ENCODE measurements at places on chromosomes 11 and 22.

DNA sequence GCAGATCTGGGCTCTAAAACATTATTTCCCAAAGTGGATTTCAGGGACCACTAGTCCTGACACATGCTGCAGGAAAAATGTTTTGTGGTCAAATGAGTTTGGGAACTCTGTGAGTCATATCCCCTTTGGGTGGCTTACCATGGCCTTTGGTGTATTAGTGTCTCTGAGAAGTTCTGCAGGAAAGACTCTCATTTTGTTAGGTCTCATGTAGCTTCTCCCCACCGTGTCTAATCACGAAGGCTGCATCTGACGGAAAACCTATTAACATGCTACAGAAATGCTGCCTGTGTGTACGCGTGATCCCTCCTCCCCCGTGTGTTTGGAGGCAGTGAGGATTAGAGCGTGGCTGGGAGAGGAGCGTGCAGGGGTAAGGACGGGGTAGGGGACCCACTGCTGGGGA is 191.7 kb downstream of the ST3GAL4 start:
- DNase-seq, result no peak

DNA sequence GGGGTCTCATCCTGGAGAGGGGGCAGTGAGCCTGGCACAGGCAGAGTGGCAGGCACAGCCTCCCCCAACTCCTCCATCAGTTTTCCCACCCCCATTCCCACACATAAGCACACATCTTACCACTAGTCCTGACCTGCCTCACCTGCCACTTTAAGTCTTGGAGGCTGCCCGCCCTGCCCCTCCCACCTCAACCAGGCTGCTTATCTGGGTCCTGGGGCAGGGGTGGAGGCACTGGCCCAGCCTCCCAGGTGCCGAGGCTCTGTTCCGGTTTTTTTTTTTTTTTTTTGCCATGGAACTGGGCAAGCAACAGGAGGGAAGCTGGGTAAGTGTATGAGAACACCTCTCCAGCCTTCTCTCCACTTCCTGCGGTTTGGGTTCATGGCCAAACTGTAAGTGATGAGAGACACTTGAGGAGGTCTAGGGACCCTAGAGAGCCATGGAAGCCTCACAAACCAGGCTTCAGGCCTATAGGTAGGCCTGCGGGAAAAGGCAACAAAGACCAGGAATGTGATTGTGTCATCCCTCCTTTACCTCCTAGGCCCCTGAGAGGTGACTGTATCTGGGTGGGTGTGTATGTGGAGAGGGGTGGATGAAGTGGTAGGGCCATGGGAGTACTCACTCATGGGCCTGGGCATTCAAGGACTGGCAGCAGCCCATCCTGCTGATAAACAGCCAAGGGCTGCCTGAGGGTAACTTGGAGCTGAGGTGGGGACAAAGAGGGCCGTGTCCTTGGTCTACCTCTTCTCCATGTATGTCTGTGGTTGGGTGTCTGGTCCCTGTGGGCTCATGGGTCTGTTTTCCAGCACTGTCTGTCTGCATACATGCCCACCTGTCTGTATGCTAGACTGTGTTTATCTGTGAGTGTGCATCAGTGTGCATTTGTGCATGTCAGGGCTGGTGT is 22.6 kb downstream of the PHLDB1 start:
- DNase-seq, result no peak

DNA sequence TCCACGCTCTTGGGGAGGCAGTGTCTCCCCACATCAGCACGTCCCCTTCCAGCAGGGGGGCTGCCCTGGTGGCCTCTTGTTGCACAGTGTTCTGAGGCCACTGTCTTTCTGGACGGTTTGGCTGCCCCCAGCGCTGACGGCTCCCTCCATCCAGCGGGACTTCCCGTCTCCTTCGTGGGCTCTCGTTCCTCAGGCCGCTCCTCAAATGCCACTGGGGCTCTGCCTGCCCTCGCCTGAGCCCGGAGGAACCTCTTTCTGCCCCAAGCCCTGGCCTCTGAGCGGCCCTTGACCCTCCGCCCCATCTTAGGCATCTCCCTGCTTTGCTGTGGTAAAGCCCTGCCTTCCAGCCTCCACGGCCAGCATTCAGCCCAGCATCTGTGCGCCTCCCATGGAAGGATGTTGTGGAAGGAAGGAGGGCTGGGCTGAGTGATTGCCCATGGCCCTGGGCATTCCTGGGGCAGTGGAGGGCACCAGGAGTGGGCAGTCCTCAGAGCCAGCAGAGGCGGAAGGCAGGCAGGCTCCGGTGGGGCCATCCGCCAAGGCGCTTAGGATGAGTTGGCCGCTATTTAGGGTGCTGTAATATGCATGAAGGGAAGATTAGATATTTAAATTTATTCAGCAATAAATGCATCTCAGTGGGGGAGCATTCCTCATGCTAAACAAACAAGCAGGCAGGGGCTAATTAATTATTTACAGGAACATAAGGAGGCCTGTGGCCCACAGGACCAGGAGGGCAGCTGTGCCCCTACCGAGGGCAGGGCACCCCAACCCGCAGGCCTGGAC is 17.8 kb downstream of the OTUB1 start:
- no peak for DNase-seq

DNA sequence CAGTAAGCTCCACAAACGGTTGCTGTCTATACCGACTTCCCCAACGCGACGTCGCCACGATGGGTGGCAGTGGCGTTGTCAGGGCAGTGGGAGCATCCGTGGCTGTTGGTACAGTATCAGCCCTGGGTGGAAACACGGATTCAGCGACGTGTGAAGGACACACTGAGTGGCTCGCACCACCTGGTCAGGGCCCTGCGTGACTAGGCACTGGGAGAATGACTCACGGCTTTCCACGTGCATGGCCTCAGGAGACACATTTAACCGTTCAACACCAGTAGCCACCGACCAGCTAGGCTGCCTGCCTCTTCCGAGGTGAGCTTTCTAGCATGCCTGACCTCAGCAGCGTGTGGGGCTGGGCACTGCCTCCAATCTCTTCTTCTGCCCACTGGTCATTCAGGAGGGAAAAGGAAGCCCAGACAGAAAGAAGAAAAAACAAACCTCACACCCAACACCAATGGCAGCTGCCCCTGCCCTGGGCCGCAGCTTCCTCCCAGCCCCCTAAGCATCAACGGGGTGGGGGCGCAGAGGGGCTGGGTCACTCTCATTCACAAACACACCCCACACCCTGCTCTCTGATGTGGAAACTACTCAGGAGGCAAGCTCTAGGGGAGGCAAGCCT is 59.0 kb downstream of the MYH9 start:
- peak; percentile 45 for DNase-seq

GRCh38 chr22:48083502-48083901 is 1321.1 kb downstream of the TBC1D22A start:
- DNase-seq, result no peak

GRCh38 chr11:131392528-131393255 is 22.3 kb downstream of the NTM start:
- no peak for DNase-seq

GRCh38 chr22:46052801-46053562 is 76.0 kb upstream of the WNT7B start:
- DNase-seq, result no peak

GRCh38 chr11:121801781-121802180 is 314.2 kb downstream of the BLID start:
- no peak for DNase-seq

DNA sequence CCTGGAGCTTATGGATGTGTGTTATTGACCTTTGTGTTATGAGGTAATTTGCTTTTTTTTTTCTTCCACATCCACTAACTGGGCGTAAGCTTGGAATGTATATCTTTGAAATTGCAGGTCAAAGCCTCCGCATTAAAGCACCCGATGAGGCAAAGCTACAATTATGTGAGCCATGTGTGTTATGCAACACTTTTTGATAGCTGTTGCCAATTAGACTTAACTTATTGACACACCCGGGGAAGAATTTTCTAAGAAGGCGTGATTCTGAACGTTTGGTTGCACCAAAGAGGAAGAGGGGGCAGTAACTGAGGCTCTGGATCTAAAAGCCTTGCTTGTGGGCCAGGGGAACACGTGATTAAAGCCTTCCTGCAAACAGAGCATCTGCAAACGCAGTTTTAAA is 610 bp upstream of the TEX12 start:
- DNase-seq, result no peak

DNA sequence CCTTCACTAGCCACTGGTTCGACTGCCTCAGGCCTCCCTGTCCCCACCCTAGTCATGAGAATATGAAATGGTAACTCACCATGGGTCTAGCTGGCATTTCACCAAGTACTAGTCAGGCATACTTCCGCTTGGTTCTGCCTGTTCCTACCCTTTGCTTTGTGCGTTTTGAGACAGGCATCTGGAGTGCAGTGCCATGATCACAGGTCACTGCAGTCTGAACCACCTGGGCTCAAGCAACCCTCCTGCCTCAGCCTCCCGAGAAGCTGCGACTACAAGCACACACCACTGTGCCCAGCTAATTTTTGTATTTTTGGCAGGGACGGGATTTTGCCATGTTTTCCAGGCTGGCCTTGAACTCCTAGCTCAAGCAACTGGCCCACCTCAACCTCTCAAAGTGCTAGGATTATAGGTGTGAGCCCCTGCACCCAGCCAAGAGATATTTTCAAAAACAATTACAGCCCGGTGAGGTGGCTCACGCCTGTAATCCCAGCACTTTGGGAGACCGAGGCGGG is 14.1 kb downstream of the HRAS start:
- no peak for DNase-seq

DNA sequence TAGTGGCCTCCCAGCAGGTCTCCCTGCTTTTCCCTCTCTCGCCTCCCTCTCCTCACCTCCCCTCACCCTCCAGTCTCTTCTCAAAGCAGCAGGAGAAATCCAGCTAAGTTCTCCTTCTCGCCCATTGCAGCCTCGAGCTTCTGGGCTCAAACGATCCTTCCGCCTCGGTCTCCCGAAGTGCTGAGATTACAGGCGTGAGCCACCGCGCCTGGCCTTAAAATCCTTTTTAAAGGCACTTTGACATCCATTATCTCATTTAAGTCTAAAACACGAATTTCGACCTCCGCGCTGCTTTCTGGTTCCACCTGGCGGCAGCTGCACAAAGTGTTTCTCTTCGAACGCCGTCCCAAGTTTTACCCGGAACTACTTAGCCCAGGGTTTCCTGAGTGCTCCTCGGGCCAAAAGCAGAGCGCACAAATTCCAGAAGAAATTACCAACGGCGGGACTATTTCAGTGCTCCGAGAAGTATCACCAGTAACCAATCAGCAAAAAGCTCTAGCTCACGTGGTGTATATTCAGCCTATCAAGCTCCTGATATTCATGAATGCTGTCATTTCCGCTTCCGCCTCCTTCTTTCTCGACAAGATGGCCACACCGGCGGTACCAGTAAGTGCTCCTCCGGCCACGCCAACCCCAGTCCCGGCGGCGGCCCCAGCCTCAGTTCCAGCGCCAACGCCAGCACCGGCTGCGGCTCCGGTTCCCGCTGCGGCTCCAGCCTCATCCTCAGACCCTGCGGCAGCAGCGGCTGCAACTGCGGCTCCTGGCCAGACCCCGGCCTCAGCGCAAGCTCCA is at the start of gene EIF3F:
Gene EIF3F, plus strand, starts transcription at position 570 of the 792 bp plus-strand sequence. Its CDS starts 16 bp downstream, at position 586.
- peak; percentile 94 for DNase-seq

- no peak for DNase-seq
Measured at GRCh38 chr11:76698321-76699043, 27.9 kb upstream of the LRRC32 start.

GRCh38 chr22:44386386-44387035 is 73.8 kb upstream of the SHISAL1 start:
- DNase-seq, result no peak

GRCh38 chr22:36775586-36775963 is 344 bp downstream of the IFT27 start:
- peak; percentile 49 for DNase-seq

GRCh38 chr11:119092880-119093842 is 8.5 kb downstream of the HMBS start:
- no peak for DNase-seq

GRCh38 chr11:16016468-16016829 is 339.9 kb downstream of the SOX6 start:
- DNase-seq, result no peak

- DNase-seq, result no peak
Measured at GRCh38 chr22:45922256-45922655, 54.7 kb downstream of the WNT7B start.

GRCh38 chr11:10931761-10932670 is 74.2 kb upstream of the ZBED5 start:
- DNase-seq, result no peak

GRCh38 chr11:95728094-95728493 is 61.5 kb downstream of the FAM76B start:
- DNase-seq, result no peak

DNA sequence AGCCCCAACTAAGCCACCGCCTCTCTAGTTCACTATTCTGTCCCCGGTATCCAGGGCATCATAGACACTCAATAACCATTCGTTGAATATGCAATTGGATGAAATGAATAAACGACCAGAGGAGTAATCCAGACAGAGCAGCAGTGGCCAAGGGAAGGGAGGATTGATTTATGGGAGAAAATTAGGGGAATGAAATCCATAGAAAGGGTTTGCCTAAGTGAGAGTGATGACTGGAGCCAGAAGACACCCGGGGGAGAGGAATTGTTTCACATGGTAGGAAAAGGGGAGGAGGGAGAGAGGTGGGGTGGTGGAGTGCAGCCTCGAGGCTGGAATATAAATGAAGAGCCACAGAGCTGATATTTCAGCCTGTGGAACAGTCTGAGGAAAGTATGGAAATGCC is 168.2 kb downstream of the COMMD9 start:
- DNase-seq, result no peak

GRCh38 chr22:17201285-17201945 is 17.8 kb downstream of the ADA2 start:
- DNase-seq, result no peak

DNA sequence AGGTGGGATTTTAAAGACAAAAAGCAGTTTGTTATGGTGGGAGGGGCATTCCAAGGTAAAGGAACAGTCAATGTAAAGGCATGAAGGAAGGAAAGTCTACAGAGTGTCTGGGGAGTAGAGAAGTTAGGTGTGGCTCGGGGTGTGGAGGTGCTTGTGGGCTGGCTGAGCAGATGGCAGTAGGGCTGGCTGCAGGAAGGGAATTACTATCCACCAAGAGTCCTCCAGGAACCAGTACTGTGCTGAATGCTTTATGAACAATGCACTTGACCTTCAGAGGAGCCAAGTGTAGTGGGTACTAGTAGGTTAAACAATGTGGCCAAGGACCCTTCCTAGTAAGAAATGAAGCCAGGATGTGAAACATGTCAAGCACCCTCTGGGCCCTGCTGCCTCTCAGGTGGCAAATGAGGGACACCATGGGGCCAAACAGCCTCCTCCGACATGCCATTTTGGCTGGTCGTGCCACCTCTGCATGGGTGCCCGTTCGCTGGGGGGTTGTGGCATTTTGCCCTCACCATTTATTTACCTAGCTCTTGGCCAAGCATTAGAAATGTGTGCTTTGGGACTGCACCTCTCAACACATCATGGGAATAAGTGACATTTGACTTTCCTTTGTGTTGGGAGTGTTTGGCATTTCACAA is 123.6 kb upstream of the TENM4 start:
- no peak for DNase-seq

GRCh38 chr11:45371251-45372115 is 85.3 kb upstream of the SYT13 start:
- DNase-seq, result peak; percentile 52

GRCh38 chr11:79092791-79093353 is 348.0 kb downstream of the TENM4 start:
- no peak for DNase-seq

GRCh38 chr11:68542617-68543016 is 82.1 kb downstream of the PPP6R3 start:
- DNase-seq, result no peak

Data from CD4-positive, alpha-beta T cell treated with Interferon gamma for 1 hour (primary cell).